ENCODE measurements at places on chromosomes 7 and 10. TPM values are rescaled to one million over a fixed set of nuclear protein-coding genes. Genes with fewer than 3 reads are reported as not detected.

- no peak for DNase-seq
These were observed 131.8 kb downstream of the HECW1 start for GRCh38 chr7:43244232-43244631.

The SH3PXD2A gene
- total RNA-seq = 43.9 TPM

DNA sequence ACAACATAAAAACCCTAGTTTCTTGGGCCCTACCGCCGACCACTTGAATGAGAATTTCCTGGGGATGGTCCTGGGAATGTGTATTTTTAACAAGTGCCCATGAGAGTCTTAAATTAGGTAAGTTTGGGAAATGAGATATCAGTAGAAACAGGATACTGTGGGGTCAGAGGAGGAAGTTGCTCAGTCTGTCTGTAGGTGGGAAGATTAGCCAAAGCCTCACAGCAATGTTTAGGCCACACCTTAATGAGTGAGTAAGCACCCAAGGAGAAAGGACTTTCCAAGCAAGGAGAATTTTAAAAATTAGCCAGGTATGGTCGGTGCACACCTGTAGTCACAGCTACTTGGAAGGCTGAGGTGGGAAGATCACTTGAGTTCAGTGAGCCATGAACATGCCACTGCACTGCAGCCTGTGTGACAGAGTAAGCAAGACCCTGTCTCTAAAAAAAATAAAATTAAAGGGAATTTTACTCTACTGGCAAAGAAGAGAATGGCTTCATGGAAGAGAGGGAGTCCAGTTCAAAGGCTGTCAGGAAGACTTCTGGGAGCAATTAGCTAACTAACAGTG, 31.9 kb downstream of the PAPSS2 start:
- no peak for DNase-seq

The CHCHD1 gene
- 32.0 TPM for total RNA-seq

- no peak for DNase-seq
These were observed 68.5 kb downstream of the NPTX2 start for GRCh38 chr7:98685541-98685940.

- no peak for DNase-seq
These were observed 55.7 kb upstream of the RHEB start for GRCh38 chr7:151575410-151575809.

The NPFFR1 gene
- not detected for total RNA-seq

DNA sequence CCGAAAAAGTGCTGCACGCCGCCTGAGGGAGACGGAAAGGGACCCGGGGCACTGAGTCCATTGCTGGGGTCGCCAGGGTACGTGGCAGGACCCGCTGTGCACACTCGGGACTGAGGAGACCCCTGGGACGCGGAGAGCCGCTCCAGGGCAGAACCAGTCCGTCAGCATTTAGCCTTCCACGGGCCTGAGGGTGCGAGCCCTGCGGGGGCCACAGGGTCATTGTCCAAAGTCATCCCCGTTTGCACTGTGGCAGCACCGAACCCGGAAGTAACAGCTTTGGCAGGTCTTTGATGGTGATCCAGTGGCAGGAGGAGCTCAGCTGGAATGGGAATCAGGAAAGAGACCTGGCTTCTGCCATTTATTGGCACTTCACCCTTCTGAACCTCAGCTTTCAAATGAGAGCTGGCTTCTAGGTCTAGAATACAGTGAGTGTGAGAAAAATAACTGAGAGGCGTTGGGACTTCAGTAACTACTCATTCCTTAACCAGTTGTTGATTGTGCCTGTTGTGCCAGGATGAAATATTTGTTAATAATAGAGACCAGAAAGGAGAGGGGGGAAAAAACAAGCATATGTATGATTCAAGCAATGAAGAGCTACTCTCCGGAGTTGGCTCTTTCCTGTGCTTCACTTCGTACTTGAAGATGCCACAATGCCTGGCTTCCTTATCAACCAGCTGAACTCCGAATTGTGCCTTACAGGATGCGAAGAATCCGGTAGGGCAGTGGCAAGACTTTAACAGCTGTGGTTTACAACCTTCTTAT, 811 bp upstream of the ARHGAP12 start:
- DNase-seq = no peak

DNA sequence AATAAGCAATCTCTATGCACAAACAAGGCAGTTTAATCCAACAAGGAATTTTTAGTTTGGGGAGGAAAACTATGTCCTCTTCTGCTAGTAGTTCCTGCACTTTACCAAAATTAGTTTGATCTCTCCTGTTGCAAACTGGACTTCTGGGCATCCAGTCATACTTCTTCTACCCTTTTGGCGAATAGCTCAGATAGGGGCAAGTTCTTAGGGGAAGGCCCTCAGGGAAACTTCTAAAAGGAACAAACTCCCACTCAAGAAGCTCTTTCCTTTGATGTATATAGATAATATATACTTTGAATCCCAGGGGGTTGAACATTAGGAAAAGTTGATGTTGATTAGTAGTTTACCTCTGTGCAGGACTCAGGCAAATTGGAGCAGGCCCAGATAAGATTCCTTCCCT, 21.5 kb upstream of the PPP1R17 start:
- no peak for DNase-seq

The INSYN2A gene
- not detected for total RNA-seq

DNA sequence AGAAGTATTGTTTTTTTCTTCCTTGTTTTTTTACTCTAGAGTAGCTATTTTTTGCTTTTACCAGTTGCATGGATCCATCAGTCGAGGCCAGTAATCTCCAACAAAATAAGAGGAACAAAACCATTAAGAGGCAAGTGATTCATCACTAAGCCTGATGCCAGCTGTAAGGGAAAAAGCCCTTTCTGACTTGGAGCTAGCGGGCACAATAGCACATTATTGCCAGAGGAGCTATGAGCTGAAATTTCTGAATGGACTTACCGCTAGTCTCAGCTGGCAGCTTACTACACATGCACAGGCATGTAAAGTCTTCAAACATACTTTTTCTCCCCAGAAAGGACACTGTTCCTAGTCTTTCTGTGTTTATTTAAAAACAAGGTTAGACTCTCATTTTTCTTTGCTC, 41.6 kb upstream of the PTPRZ1 start:
- DNase-seq = no peak

- no peak for DNase-seq
These were observed 37.5 kb upstream of the ANK3 start for GRCh38 chr10:60427148-60427547.

- DNase-seq = no peak
These were observed 39.2 kb upstream of the CCDC6 start for GRCh38 chr10:59945590-59945989.

The HMX2 gene
- total RNA-seq = not detected

DNA sequence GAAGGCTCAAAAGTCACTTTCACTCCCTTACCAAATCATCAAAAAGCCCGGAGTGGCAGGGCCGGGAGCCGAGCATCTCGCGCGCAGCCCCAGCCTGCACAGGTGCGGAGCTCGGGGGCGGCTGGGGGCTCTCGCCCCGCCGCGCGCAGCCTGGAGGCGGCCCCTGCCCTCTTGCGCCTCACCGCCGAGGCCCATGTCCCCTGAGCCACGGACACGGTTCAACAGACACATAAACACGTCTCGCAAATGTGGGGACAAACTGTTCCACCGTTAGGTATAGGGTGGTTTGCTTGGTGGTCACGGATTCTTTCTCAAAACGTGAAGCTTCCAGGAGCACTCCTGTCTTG, 700 bp downstream of the GSAP start:
- no peak for DNase-seq

DNA sequence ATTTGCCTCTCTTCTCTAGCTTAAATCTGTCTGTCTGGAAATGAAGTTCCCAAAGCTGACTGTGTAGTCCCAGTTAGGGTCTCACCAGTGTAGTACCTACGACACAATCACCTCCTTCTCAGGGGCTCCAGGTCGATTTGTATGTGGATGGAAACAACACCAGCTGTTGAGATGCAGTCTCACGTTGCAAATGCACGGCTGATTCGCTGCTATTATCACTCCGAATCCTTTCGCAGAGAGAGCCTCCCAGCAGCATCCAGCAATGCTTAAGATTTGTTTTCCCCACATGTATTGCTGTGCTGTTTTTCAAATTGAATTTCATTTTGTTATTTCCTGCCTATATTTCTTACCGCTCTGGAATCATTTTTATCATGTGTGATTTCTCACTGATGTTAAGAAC, 16.3 kb downstream of the VSTM4 start:
- DNase-seq = no peak

- DNase-seq = peak; percentile 96
These were observed 103.6 kb downstream of the SMURF1 start for GRCh38 chr7:99040104-99040958.

DNA sequence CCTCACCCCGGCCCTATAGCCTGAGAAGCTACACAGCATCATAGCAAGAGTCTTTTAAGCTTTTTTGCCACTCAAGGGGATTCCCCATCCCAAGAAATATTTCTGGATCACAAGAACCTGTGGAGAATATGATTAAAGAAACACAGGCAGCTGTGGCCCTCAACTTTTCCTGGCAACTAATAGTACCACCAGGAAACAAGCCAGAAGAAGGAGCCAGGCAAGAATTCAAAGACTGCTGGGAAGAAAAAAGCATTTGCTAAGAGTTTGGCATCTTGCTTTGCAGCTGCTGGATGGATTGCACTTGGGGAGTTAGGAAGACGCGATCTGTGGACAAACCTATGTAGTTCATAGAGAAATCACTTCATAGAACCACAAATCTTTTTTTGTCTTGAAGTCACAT, 437.8 kb downstream of the PLXDC2 start:
- no peak for DNase-seq

DNA sequence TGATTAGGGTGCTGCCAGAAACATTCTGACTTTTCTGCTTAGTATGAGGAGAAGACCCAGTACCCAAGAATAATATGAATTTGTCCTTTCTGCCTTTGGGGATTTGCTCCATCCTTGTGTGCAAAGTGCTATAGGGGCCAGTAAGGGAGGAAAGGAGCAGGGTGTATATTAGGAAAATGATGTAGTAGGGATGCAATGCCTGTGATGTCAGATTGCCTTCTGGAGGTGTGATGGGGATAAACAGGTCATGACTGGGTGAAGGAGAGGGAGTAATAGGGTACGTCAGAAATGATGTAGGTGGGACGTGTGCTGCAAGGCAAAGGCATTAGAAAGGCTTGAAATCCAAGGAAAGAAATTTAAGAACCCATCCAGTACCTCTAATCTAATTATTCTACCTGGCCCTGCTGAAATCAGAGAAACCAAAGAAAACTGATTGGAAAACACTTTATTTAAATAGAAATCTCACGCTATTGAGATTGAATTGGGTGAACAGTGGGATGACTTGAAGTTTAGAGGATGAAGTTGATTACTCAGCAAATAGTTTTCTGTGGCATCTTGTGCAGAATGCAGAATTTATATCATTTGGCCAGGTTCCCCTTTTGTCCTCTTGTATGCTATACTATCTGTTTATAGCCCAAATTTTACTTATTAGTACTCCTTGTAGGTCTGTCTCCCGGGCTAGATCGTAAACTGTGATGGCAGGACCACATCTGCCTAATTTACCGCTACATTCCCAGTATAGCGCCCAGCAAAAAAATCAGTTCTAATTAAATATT, 503.9 kb downstream of the SUGCT start:
- DNase-seq = no peak

The EGFR gene
- 125 TPM for total RNA-seq

- DNase-seq = no peak
These were observed 645 bp downstream of the SLC26A4 start for GRCh38 chr7:107661081-107661864.

The GALNT17 gene
- 59.1 TPM for total RNA-seq

- DNase-seq = no peak
These were observed 1.4 kb downstream of the RHEB start for GRCh38 chr7:151518105-151518946.

- no peak for DNase-seq
These were observed 49.1 kb upstream of the GPAM start for GRCh38 chr10:112232670-112233069.

DNA sequence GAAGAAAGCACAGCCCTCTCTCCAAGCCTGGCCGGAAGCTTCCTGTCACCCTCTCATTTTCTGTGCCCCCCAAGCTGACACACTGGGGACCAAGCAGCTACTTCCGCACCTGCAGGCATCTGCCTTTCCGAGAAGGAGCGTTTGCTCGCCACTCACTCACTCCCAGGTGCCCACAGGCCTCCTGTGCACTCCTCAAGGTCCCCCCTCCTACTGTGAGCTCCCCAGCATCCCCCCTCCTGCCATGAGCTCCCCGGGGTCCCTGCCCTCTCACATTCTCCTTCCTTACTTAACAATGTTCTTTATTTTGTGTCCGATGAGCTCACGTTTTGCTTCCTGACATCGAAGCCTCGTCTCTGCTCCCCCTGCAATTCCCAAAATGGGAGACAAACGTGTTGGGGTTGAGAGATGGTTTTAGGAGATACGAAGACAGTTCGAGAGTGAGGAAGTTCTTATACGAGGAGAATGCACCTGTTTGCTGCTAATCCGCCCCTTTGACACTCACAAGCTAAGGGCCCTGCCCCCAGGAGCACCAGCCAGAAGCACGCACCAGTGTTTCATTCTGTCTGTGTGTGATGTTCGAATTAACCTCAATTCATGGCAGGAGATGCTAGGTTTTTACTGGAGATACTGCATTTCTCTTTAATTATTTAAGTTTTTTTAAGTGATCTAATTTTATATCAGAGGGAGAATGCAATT, 70.2 kb downstream of the PDGFA start:
- DNase-seq = no peak

DNA sequence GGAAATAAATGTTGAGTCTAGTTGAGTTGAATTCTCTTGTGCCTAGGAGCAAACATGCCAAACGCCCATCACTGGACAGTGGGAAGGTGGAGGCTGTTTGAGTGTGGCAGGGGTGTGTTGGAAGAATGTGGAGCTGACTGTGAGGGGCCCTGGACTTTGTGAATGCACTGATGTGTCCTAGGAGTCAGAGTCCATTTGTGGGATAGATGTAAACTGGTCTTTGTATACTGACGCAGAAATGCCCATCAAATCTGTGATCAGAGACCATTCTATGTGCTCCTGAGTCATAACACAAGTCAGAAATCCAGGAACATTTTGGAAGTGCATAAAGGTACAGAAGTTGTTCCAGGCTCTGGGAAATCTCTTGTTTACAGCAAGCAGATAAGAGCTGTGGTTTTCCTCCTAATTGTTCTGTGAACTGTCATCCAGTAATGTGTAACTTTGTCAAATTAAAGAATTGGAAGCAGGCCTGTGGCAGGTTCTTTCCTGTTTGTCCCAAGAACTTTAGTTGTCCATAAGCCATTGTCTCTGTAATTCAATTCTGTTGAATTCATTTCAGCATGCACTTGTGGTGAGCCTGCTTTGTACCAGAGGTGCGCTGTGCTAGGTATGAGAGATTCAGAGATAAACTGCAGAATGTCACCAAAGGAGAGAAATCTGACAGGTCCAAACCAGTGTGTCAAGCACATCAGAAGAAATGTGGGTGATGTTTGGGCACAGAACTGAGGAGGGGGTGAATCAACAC, 7.6 kb downstream of the PRXL2A start:
- no peak for DNase-seq

GRCh38 chr7:17498230-17498629, 199.8 kb downstream of the AHR start:
- no peak for DNase-seq

GRCh38 chr10:55746002-55746401, 615.1 kb downstream of the ZWINT start:
- DNase-seq = no peak

The AOAH gene
- total RNA-seq = 16.1 TPM

DNA sequence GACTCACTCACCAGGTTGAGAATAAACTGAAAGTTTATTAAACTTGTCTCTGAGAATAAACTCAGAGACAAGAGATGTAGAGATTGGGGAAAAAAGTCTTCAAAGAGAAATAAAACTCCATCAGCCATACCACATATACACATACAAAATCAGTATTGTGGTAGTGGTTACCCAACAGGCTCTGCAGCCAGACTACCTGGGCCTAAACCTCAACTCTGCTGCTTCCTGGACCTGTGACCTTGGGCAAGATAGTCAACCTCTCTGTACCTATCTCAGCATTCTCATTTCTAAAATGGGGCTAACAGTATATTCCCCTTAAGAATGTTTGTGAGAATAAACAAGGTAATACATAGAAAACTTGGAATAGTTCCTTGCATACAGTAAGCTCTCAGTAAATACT, 15.3 kb downstream of the TPK1 start:
- DNase-seq = no peak
